ENCODE measurements at places on chromosomes 6 and 20. TPM values are rescaled to one million over a fixed set of nuclear protein-coding genes. Genes with fewer than 3 reads are reported as not detected.

SSTR4 gene
- polyA plus RNA-seq: 0.25 TPM

GRCh38 chr6:36459501-36459900 lies 16.7 kb downstream of the KCTD20 start:
- no peak for DNase-seq

DNA sequence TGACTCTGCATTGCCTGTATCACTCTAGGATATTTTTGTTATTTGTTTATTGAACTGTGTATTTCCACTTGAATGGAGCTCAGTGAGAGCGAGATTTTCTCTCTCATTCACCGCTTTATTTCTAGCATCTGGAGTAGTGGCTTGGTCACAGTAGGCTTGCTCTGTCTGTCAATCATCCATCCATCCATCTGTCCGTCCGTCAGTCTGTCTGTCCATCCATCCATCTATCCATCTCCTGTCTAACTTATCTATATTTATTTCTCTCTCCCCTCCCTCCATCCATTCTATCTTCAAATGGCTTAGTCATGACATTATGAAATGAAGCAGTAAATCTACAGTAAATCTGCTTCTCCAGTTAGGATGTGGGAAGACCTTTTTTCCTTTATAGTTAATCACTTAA lies 94.6 kb downstream of the TIAM2 start:
- DNase-seq: no peak

DNA sequence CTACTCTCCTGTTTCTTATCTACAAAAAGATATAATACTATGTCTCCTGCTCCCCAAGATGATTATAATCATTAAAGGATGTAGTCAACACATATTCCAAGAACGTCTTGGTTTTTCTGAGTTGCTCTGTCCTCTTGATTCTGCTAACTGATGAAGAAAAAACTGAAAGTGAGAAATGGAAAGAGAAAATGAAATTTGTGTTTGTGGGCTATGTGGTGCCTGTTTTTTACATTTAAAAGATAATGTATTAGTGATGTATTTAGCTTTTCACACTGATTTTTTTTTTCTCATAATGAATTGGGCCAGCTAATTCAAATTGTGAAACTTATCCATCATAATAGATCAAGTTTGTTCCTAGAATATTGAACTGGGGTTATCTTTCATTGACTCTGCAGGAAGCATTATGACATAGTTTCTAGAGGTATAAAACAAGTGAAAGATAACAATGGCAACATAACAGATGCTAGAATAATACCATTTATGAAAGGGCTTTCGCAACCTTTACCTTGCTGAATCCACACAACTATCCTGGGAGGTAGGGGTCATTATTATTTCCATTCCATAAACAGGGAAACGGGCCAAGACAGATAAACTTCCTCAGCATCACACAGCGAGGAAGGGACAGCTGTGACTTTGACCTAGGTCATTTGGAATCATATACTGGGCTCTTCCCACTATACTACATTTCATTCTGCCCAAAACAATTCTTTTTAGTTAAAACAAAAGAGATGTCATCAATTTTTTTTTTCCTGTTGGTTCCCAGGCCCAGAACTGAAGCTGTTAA lies 336.7 kb downstream of the GJA1 start:
- peak; percentile 14 for DNase-seq

DNA sequence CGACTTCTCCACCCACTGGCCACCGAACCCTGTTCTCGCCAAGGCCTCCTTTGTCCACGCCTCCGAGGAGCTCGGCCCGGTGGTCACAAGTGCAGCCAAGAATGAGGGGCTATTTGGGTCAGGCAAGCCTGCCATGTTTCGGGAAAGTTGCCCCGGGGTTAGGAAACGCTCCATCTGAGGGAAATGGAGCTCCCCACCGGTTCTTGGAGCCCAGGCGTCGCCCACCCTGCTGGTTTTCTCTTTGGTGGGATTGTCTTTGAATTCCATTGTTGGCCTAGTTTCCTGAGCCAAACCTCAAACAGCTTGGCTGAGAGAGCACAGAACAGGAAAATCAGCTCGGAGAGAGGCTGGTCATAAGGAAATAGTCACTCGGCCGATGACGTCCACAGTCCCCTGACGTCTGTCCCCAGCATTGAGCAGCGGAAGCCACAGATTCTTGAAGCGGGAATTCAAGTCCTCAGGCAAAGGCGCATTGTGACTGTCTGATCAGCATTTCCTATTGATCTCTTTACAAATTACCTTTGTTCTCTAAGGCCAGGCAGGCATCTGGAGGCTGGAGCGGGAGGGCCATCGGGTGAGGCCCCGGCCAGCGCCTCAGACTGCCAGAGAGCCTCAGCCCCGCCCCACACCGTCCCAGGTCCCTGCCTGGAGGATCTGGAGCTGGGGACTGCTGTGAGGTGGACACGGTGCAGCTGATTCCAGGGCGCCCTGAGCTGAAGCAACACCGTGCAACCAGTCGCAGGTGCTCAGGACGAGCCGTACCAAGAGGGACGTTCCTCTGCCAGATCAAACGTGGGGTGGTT lies 138.6 kb downstream of the DLL1 start:
- peak; percentile 42 for DNase-seq

GRCh38 chr6:86031713-86032112 lies 389.0 kb upstream of the SYNCRIP start:
- no peak for DNase-seq
